ENCODE measurements at places on chromosomes 7 and 10.
A peak's percentile ranks its signal among the peaks of the same experiment; 100 is the strongest.

GRCh38 chr10:24334279-24334939, 125.5 kb downstream of the KIAA1217 start:
- DNase-seq: no peak

GRCh38 chr7:141950806-141951205, 4.0 kb upstream of the CLEC5A start:
- no peak for DNase-seq

GRCh38 chr7:41193738-41194282, 509.1 kb downstream of the INHBA start:
- no peak for DNase-seq

GRCh38 chr7:123996327-123996625, 36.6 kb downstream of the TMEM229A start:
- DNase-seq: no peak

- no peak for DNase-seq
These were observed 346.8 kb upstream of the NFE2L3 start for GRCh38 chr7:25805027-25805687.

GRCh38 chr7:12130609-12131008, 80.5 kb upstream of the TMEM106B start:
- DNase-seq: no peak

GRCh38 chr7:158278745-158279320, 308.8 kb downstream of the PTPRN2 start:
- no peak for DNase-seq

GRCh38 chr7:139317939-139318505, 23.1 kb upstream of the FMC1 start:
- DNase-seq: no peak

DNA sequence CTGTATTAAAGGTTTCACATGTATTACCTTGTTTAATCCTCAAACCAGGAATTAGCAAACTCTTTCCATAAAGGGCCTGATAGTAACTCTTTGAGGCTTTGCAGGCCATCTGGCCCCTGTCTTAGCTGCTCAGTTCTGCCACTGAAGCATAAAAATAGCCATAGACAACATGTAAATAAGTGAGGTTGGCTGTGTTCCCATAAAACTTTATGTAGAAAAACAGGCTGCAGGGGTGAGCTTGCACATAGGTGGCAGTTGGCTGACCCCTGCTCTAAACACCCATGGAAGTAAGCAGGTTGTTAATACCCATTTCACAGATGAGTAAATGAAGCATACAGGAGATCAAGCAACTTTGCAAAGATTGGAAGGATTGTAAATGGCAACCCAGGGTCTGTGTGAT, 1279.2 kb upstream of the AUTS2 start:
- no peak for DNase-seq

DNA sequence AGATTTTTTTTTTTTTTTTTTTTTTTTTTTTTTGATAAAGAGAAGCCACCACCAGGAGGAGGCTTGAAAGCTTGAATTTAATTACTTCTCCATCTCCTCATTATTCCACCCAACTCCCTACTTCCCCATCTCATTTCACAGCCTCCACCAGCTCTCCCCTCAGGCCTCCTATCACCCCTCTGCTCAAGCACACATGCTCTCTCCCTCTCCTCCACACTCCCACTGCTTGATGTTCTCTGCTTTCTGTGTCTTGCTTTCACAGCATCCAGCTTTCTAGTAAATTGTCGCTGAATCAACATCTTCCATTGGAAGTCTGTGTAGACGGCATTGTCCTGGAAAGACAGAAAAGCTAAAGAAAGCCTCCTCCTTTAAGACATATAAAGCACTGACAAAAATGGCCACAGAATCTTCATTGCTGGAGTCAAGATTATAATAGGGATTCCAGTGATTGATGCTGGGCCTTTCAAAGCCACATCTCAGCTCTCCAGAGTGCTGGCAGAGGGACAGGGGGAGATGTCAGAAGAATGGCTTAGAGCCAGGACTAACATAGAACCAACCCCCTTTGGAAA, 58.3 kb downstream of the DOCK4 start:
- peak; percentile 36 for DNase-seq

DNA sequence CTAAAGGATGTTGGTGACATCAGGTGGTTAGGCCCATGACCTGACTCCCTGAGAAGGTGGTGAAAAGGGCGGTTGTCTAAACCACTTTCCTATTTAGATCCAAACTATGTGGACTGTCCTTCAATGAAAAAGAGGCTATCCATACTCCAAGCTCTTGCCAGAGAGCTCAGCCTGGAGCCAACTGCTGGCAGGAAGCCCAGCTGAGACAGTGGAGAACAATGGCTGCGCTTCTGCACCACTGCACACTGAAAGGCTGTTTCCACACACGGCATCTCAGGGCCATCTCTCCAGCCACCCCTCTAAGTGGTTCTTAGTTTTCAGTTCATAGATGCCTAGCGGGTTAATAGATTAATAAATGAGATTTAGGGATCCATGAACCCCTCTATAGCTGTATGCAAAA, 488.8 kb upstream of the ZMIZ1 start:
- DNase-seq: peak; percentile 67

DNA sequence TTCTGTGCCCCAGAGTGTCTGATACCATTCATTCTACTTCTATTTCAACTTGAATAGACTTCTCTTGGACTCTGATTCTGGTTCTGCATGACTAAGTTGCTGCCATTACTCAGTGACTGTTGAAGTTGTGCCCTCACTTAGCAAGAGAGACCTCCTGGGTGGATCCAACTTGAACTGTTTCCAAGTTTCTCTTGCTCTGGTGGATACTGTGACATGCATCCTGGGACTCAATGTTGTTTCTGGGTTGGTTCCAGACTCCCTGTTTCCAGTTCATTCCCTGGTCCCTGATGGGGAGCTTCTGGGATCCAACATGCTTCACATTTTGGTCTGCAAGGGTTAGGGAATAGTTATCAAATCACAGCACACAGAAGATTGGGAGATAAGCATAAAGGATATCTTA, 26.2 kb upstream of the PRPF18 start:
- DNase-seq: no peak

GRCh38 chr10:12707461-12708185, 293.9 kb downstream of the CCDC3 start:
- DNase-seq: peak; percentile 99

- DNase-seq: no peak
These were observed 44.1 kb upstream of the PTPRN2 start for GRCh38 chr7:158631574-158632195.

GRCh38 chr10:52757773-52758172, 14.8 kb downstream of the MBL2 start:
- DNase-seq: no peak
